ENCODE measurements at places on chromosomes 3 and 15. TPM values are rescaled to one million over a fixed set of nuclear protein-coding genes. Genes with fewer than 3 reads are reported as not detected.

Gene ALG1L2
- total RNA-seq = 1.4 TPM

Gene MST1R
- 51.1 TPM for total RNA-seq

Gene ERC2
- total RNA-seq = 2.7 TPM

Gene CPN2
- total RNA-seq = not detected

Gene ERICH6
- total RNA-seq = not detected

Gene C3orf22
- total RNA-seq = not detected

Gene ARGFX
- not detected for total RNA-seq

GRCh38 chr3:12695112-12695511 lies 31.2 kb upstream of the RAF1 start:
- no peaks in the 10 kb centered on the region for H3K36me3 ChIP-seq
- H3K27me3 ChIP-seq = no peaks in the 10 kb centered on the region
- H3K27ac ChIP-seq = no peak overlapping the region
- no peak for DNase-seq
- no peak overlapping the region for H3K4me3 ChIP-seq

DNA sequence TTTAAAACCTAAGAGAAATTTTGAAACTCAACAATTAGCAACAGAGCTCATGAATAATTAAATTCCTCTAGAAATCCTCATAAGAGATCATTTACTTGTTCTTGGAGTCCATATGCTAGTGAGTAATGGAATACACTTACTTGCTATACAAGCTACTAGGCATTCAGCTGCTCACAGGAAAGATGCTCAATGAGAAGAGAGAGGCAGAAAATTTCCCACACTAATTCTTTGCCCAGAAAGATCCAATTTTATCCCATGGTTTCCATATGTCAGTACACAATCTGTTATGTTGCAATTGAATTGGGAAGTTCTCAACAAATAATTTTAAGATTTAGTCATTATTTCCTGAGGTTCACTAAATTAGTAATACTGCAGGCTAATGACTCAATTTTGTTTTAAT lies 310.4 kb downstream of the RYR3 start:
- H3K36me3 ChIP-seq = no peaks in the 10 kb centered on the region
- DNase-seq = no peak
- H3K27me3 ChIP-seq = no peaks in the 10 kb centered on the region
- H3K4me3 ChIP-seq = no peak overlapping the region
- no peaks in the 10 kb centered on the region for H3K4me1 ChIP-seq

DNA sequence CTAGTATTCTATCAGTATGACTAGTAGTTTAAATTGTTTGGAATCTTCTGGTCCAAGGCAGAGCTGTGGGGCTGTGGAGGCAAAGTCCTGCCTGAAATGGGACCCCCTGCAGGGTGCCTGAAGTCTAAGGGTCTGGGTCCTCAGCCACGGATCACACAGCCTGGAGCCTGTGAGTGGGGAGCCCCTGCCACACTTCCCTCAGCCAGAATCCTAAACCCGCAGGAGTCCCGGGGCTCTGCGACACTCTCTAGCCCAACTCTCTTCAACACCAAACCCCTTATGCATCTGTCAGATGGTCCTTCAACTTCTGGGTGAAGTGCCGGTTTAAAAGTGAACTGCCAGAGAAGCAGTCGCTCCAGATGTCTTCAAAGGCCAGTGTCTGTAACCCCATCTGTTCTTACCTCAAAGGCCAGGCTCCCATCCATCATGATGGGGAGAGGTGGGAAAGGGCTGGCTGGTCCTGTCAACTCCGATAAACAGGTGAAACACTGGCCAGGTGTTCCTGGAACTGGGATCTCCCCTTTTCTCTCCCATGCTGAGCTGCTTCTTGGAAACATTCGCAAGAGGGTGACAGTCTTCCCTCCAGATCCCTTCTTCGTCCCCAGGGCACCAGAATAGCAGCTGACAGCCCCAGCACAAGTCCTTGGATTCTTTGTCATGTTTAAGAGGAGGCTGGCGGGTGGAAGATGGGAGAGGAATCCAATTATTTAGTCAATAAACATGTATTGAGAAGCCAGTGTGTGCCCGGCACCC lies 45.6 kb downstream of the CPN2 start:
- peaks cover 3% of the 10 kb centered on the region for H3K4me1 ChIP-seq
- H3K36me3 ChIP-seq = no peaks in the 10 kb centered on the region
- H3K27ac ChIP-seq = no peak overlapping the region
- H3K27me3 ChIP-seq = no peaks in the 10 kb centered on the region

GRCh38 chr3:78969483-78969882 lies 798.3 kb downstream of the ROBO1 start:
- H3K36me3 ChIP-seq = no peaks in the 10 kb centered on the region
- no peak for DNase-seq
- no peaks in the 10 kb centered on the region for H3K4me1 ChIP-seq
- H3K4me3 ChIP-seq = no peak overlapping the region

- peaks cover 93% of the 10 kb centered on the region for H3K36me3 ChIP-seq
- no peaks in the 10 kb centered on the region for H3K27me3 ChIP-seq
- no peak overlapping the region for H3K4me3 ChIP-seq
- peaks cover 13% of the 10 kb centered on the region for H3K4me1 ChIP-seq
- no peak for DNase-seq
Observed at GRCh38 chr15:78933823-78934654, 10.8 kb downstream of the CTSH start.

GRCh38 chr3:58246148-58247047 lies 8.8 kb downstream of the ABHD6 start:
- no peaks in the 10 kb centered on the region for H3K4me1 ChIP-seq
- H3K27me3 ChIP-seq = no peaks in the 10 kb centered on the region
- no peaks in the 10 kb centered on the region for H3K36me3 ChIP-seq
- no peak overlapping the region for H3K27ac ChIP-seq
- no peak overlapping the region for H3K4me3 ChIP-seq
- no peak for DNase-seq

DNA sequence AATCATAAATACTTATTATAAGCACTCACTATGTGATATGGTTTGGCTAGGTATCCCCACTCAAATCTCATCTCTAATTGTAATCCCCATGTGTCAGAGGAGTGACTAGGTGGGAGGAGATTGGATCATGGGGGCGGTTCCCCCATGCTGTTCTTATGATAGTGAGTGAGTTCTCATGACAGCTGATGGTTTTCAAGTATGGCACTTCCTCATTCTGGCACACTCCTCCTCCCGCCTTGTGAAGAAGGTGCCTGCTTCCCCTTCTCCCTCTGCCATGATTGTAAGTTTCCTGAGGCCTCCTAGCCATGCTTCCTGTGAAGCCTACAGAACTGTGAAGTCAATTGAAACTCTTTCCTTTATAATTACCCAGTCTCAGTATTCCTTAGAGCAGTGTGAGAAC lies 53.3 kb upstream of the CHMP2B start:
- H3K36me3 ChIP-seq = no peaks in the 10 kb centered on the region
- DNase-seq = no peak
- H3K27ac ChIP-seq = no peak overlapping the region
- H3K4me3 ChIP-seq = no peak overlapping the region
- H3K27me3 ChIP-seq = no peaks in the 10 kb centered on the region
- no peaks in the 10 kb centered on the region for H3K4me1 ChIP-seq

- H3K27me3 ChIP-seq = no peaks in the 10 kb centered on the region
- DNase-seq = no peak
- no peaks in the 10 kb centered on the region for H3K36me3 ChIP-seq
- peak overlapping the region; percentile 75 for H3K4me3 ChIP-seq
- peak overlapping the region; percentile 41 for H3K27ac ChIP-seq
- peaks cover 45% of the 10 kb centered on the region for H3K4me1 ChIP-seq
Observed at GRCh38 chr15:80693682-80694610, 1.2 kb upstream of the ABHD17C start.

- H3K4me3 ChIP-seq = no peak overlapping the region
- no peak for DNase-seq
- H3K36me3 ChIP-seq = no peaks in the 10 kb centered on the region
- peaks cover 11% of the 10 kb centered on the region for H3K27me3 ChIP-seq
- H3K27ac ChIP-seq = no peak overlapping the region
Observed at GRCh38 chr3:192915722-192916121, 1.9 kb downstream of the MB21D2 start.

- H3K4me3 ChIP-seq = no peak overlapping the region
- no peak for DNase-seq
- H3K27me3 ChIP-seq = peaks cover 97% of the 10 kb centered on the region
- no peaks in the 10 kb centered on the region for H3K36me3 ChIP-seq
- H3K27ac ChIP-seq = no peak overlapping the region
Observed at GRCh38 chr15:89409184-89410038, 74.8 kb upstream of the POLG start.

DNA sequence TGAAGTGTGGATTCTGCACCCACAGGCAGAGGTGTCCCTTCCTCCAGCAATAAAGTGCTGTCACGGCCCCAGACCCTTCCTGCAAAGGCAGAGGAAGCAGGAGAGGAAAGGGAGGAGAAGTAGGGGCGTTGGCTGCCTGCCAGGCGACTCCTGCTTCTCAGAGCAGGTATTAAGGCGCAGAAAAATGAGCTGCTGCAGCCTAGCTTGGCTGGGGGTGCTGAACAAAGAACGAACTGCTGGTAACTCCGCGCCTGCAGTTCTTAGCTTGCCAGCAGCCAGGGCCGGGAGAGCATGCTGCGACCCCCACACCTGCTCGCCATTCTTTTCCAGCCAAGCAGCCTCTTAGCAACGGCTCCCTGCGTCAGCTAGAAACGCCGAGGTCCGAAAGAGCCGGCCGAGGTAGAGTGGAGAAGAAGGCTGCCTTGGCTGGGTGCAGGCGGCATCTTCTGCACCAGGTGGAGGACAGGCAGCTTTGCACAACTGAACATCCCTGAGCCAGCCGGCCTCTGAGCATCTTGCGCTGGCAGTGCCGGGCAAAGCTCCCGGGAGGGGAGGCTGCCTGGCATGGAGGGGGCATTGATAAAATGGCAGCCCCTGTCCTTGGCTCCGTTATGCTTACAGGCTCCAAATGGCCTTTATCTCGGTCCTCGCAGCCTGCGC lies 296.0 kb downstream of the MEX3B start:
- H3K4me3 ChIP-seq = no peak overlapping the region
- DNase-seq = no peak
- no peak overlapping the region for H3K27ac ChIP-seq
- no peaks in the 10 kb centered on the region for H3K27me3 ChIP-seq

GRCh38 chr3:160808838-160809237 lies 52.8 kb downstream of the PPM1L start:
- H3K27ac ChIP-seq = no peak overlapping the region
- no peaks in the 10 kb centered on the region for H3K36me3 ChIP-seq
- no peaks in the 10 kb centered on the region for H3K27me3 ChIP-seq

GRCh38 chr3:197392961-197393360 lies 94.5 kb upstream of the DLG1 start:
- H3K27me3 ChIP-seq = no peaks in the 10 kb centered on the region
- no peak overlapping the region for H3K4me3 ChIP-seq
- H3K27ac ChIP-seq = no peak overlapping the region
- no peaks in the 10 kb centered on the region for H3K4me1 ChIP-seq
- DNase-seq = no peak

GRCh38 chr3:101643861-101644613 lies 32.9 kb downstream of the ZBTB11 start:
- H3K4me1 ChIP-seq = no peaks in the 10 kb centered on the region
- H3K27ac ChIP-seq = no peak overlapping the region
- no peak for DNase-seq
- H3K4me3 ChIP-seq = no peak overlapping the region
- no peaks in the 10 kb centered on the region for H3K36me3 ChIP-seq

GRCh38 chr15:70475407-70475781 lies 288.0 kb downstream of the UACA start:
- H3K36me3 ChIP-seq = no peaks in the 10 kb centered on the region
- no peak for DNase-seq
- peaks cover 67% of the 10 kb centered on the region for H3K4me1 ChIP-seq
- no peaks in the 10 kb centered on the region for H3K27me3 ChIP-seq
- H3K4me3 ChIP-seq = peak overlapping the region; percentile 5
- H3K27ac ChIP-seq = peak overlapping the region; percentile 66

All from left lung (tissue), 14 donors.